ENCODE measurements at places on chromosomes 1 and 21.

- no peak for DNase-seq
Observed at GRCh38 chr1:28265577-28265976, 6.3 kb downstream of the SESN2 start.

- DNase-seq, result no peak
Observed at GRCh38 chr1:112905395-112906149, 50.4 kb downstream of the SLC16A1 start.

DNA sequence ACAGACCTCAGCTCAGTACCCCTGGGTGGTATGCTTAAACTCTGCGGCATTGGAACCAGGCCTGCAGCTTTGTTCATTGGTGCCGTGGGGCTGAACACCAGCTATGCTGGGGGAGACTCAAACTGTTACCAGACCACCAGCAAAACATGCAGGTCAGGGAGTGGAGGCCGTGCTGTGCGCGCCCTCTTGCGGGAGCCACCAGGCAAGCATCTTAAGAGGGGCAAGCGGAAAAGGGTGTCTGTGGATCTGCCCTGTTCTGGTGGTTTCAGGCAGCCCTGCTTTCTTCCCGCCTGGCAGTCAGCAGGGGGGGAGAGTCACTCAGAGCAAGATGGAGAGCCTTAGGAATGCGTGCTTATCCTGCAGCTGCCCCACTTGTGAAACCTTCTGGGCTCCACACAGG is 276.9 kb upstream of the ZRANB2 start:
- no peak for DNase-seq

DNA sequence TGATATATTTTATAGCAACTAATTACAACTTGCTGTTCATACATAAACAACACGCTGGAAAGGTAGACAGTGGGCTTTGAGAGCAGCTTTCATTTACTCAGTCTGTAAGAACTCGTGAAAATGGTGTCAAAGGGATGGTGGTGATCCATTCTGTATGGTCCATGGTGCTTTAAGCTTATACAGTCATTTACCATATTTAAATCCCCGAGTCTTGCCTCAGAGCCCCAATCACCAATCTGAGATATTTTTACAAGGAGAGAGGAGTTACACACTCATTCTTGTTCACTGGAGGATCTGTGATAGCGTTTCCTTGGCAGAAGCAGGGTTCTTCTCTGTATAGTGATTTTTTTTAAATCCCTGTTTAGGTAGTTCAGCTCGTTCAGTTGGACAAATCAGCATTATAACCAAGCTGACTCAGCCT is 694.6 kb downstream of the USP25 start:
- no peak for DNase-seq

GRCh38 chr1:156413391-156414246 is 44.6 kb downstream of the RHBG start:
- no peak for DNase-seq

DNA sequence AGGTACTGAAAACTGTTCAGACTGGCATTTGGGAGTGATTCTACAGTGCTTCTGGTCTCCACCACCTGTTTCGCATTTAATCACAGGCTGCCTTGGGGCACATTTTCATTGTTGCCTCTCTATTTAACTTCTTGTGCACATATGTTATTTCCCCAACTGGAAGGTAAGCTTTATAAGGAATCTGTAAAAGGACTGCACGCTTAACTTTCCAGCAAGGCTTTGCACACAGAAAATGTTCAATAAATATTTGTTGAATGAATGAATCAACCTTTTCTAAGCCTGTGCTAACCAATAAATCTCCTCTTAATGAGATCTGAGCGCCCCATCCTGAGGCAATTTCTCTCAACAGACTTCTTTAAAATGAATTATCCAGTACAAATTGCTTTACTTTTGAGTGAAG is 84.3 kb upstream of the ARHGAP29 start:
- DNase-seq, result no peak

DNA sequence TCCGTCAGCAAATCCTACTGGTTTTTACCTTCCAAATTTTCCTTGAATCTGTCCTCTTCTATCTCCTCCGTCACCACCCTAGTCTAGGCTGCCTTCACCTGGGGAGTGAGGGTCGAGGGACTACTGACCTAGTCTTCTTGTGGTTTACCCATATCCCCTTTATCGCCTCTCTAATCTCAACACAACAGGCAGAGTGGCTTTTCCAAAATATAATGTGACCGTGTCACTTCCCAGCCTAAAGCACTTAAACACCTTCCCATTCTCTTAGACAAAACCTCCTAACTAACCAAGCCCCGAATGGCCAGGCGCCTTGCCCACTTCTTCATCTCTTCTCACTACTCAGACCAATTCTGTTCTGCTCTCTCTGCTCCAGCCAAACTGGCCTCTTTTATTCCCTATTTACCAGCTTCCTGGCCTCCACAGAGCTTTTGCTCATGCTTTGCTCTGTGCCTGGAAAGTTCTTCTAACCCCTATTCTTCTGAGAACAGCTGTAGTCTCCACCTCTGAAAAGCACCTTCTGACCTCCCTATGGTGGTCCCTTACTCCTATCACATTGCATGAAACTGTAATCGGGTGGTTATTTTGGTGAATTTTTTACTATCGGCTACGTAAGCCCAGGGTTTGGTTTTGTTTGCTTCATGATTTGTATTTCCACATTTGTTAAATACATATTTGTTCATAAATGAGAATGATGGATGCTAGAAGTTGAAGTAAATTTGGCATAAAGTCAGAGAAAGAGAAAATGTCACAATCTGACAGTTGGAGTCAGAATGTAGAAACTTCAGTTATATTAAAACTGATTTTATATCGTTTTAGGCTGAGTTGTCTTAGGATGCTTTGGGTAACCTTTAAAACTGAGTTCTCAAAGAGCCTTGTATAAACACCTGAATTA is 1.2 kb upstream of the NBPF1 start:
- no peak for DNase-seq

DNA sequence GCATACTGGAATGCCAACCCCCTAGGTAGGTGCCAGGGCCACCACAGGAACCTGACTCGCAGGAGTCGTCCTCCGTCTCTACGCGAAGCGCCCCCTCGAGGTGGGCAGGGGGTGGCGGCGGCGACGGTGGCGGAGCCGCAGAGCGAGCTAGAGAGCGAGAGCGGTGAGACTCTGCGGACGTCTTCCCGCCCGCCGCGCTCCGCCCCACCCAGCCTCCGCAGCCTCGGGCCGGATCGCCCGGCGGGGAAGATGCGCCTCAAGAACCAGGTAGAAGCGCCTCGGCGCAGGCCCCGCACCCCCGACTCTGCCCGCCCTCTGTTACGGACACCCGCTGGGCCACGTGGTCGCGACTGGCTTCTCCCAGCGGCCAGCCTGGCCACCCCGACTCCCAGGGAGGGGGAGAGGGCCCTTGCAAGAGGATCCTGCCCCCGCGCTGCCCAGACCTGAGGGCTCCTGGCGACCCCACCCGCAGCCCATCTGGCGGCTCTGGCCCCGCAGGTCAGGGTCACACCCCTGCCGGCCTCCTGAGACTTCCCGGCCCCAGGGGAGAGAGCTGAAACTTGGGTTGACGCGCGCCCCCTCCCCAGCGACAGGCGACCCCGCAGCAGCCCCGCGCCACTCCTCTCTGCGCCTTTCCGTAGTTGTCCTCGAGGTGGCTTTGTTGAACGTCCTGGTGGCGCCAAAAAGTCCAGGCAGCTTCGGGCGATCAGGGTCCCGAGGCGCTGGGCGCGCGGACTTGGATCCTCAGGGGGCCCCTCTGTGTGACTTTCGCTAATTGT is 24.4 kb upstream of the AGBL4 start:
- no peak for DNase-seq

DNA sequence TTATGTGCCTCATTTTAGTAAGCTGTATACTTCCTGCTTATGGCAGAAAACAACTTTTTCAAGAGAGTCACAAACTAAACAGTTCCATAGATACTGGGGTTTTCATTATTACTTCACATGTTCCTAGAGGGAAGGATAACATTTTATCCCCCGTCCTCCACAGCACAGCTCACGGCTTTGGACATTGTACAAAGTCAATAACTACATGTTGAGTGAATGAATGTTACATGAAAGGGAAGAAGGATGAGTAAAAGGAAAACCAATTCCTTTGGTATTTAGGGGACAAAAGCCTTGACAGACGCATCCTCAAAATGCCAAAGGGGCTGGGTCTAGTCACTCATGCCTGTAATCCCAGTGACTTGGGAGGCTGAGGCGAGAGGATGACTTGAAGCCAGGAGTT is 14.8 kb downstream of the PI4KB start:
- peak; percentile 57 for DNase-seq

GRCh38 chr1:190168116-190168892 is 309.4 kb downstream of the BRINP3 start:
- no peak for DNase-seq

GRCh38 chr1:210689826-210690225 is 361.1 kb downstream of the HHAT start:
- DNase-seq, result no peak

- DNase-seq, result no peak
Observed at GRCh38 chr1:59979666-59980065, 53.1 kb upstream of the CYP2J2 start.

- DNase-seq, result no peak
Observed at GRCh38 chr1:7177438-7178146, 392.3 kb downstream of the CAMTA1 start.

- no peak for DNase-seq
Observed at GRCh38 chr1:21742578-21742977, 40.4 kb downstream of the USP48 start.

DNA sequence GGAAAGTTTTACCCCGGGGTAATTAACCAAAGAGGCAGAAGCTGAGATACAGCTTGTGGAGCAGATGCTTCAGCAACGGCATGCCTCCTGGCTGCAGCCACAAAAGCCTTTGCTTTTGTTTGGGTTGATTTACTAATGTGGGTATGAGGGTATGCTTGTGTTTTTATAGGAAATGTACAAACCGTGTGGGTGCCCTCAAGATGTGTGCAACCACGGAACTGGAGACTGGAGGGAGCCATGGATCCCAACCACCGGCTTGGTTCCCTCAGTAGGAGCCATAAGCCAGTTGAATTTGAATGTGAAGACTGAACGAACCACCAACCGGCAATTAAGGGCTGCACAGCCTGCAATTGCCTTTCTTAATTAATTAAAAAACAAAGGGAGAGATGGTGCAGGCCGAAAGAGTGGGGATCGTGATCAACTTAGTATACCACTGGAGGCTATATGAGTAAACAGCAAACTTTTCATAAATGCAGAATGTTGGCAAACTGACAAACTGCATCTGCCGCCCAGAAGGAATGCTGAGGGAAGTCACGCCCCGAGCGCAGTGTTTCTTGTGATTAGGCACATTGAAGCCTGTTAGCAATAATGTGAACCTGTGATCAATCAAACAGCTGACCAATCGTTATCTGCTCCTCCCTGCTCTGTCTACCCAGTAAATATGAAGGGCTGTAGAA is 104.1 kb downstream of the DISP1 start:
- peak; percentile 35 for DNase-seq

GRCh38 chr1:174051956-174052355 is 29.8 kb upstream of the RC3H1 start:
- DNase-seq, result peak; percentile 23

GRCh38 chr21:44812640-44813039 is 5.2 kb downstream of the SUMO3 start:
- DNase-seq, result no peak

- DNase-seq, result no peak
Observed at GRCh38 chr21:35908311-35909078, 151.8 kb downstream of the SETD4 start.

DNA sequence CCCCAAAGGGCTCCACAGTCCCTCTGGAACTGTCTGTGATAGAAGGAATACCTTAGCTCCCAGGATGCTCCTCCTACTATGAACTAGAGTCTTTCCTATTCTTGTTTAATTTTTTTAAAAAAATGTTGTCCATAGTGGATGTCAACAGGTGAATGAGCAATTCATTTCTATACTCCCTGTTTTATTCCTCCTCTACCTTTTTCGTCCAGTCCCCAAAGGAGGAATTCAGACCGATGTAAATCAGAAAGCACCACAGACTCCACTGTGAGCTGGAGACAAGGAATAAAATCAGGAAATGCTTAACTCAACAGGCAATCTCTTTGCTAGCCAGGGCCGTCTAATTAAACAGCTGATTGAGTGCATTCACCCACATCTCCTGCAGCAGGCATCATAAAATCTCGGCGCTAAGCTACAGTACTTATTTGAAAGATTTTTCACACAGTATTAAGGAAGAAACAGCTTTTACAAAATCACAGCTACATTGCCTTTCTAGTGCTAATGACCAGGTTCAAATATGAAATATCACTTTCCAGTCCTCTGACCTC is 381.6 kb downstream of the SIPA1L2 start:
- DNase-seq, result no peak

DNA sequence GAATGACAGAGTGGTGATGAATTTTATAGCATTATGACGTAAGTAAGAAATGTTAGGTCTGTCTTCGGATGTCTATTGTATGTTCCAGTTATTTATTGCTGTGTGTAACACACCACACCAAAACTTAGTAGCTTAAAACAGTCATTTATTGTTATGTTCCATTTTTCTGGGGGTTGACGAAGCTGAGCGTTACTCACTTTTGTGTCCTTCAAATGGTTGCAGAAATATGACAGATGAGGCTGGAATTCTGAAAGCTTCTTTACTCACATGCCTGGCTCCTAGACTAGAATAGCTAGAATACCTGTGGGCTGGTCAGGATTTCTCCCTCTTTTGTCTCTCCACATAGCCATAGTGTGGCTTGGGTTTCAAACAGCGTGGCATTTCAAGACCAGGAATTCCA is 62.1 kb upstream of the S1PR1 start:
- peak; percentile 6 for DNase-seq

DNA sequence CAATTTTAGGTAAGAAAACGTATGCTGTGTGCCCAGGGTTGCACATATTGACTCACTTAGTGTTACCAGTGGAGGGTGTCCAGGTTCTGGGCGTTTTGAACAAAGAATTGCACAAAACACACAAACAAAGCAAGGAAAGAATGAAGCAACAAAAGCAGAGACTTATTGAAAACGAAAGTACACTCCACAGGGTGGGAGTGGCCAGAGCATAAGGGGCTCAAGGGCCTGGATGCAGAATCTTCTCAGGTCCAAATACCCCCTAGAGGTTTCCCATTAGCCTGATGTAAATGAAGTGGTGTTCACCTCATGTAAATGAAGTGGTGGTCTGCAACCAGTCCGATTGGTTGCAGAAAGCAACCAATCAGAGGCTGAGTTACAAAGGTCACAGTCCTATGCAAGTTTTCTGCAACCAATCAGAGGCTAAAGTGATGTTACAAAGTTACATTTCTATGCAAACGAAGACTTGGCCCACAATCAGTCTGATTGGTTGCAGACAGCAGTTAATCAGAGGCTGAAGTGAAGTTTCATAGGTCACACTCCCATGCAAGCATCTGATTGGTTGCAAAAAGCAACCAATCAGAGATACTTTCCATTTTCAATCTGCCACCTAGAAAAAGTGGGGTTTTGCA is 228.3 kb downstream of the ST6GALNAC3 start:
- peak; percentile 36 for DNase-seq

- DNase-seq, result peak; percentile 31
Observed at GRCh38 chr1:178055779-178056471, 38.0 kb upstream of the RASAL2 start.

GRCh38 chr1:114034567-114035303 is 55.5 kb downstream of the OLFML3 start:
- no peak for DNase-seq

GRCh38 chr1:244075247-244075722 is 24.2 kb downstream of the ZBTB18 start:
- no peak for DNase-seq

Data from fibroblast of gingiva (primary cell).